Mesenteric fat pad (tissue), 1 donor: ENCODE measurements at places on chromosomes 13 and 19. TPM values are rescaled to one million over a fixed set of nuclear protein-coding genes. Genes with fewer than 3 reads are reported as not detected.

DNA sequence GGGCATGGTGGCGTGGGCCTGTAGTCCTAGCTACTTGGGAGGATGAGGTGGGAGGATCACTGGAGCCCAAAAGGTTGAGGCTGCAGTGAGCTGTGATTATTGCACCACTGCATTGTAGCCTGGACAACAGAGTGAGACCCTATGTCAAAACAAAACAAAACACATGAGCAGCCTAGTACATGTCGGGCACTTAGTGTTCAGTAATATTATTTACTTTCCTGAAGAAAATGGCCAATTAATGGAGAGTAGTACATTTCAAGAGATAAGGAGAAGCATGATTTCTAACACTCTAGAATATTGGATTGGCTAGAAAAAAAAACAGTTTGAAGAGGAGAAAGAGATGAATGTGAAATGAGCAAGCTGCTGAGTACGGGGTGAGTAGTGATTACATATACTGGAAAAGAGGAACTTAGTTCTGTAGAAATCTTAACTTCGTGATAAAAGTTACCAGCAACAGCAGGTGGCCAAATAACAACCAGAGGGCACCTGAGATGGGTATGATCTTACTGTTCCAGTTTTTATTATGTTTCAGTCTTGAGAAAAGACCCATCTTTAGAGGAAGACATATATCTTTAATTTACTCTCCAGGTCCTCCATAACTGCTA is 36.2 kb downstream of the SPATA13 start:
- no peak for DNase-seq

The TRIM28 gene
- total RNA-seq = 185 TPM

The ZNF264 gene
- total RNA-seq = 33.4 TPM

GRCh38 chr19:40471111-40471510 is 4.3 kb downstream of the SPTBN4 start:
- no peak for DNase-seq

DNA sequence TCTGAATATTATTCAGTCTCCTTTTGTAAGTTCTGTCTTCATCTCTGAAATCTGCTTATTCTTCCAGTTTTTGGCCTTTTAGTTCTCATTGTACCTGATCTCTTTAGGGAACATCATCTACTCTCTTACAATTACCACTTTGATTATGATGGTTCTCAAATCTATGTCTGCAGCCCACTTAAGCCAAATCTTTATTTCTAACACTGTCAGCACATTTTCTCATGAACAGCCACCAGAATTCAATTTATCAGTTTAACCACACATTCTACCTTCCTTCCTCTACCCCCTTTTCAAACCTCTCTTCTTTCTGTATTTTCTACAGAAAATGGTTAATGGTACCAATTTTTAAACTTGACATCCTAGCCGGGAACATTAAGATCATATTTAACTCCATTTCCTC is 175.3 kb downstream of the FGF14 start:
- DNase-seq = no peak

The ZNF30 gene
- total RNA-seq = 2.2 TPM

DNA sequence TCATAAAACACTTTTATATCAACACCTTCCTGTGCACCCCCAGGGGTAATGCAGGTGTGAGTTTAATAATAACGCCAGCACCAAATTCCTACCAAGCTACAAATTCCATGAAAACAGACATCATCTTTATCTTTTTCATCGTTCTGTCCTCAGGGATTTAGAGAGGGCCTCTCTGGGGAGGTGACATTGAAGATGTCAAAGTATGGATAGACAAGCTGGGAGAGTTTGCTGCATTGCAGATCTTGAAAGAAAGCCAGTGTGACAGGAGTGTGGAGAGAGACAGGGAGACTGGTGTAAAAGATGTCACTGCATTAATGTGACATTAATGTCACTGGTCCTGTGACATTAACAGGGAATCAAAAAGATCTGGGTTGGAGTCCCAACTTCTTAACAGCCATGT is 10.1 kb downstream of the CACNG6 start:
- DNase-seq = no peak
